ENCODE measurements at places on chromosomes 7 and 10.

- DNase-seq = no peak
Observed at GRCh38 chr7:70612811-70613210, 519.1 kb upstream of the GALNT17 start.

DNA sequence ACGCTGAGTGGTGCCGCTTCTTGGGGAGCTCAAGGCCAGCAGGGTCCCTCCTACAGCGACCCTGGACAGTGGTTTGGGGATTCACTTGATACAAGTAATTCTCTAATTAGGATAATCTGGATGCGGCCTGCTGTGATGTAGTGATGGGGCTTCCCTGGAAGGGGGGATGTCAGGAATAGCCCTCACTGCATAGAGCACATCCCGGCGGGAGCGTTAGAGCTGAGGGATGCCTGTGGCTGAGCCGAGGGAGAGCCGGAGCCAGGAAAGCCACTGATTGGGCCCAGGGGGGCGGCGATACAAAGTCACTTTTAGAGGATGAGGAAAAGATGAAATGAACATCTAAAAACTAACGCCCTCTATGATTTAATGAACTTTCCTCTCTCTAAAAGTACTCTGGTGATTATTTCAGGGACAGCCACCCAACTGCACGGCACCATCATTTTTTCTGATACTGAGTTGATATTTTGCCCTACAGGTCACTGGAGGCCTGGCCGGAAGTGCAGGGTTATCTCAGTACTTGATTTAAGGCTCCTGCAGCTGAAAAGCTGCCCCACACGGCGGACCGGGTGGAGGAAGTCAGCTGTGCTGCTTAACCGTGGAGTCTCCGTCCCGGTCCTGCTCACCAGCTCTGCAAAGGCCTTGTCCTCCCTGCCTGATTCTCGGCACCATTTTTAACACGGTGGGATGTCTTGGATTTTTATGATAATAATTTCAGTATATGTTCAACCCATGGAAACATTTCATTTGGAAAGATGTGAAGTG, 518.8 kb downstream of the DNAJB6 start:
- no peak for DNase-seq

DNA sequence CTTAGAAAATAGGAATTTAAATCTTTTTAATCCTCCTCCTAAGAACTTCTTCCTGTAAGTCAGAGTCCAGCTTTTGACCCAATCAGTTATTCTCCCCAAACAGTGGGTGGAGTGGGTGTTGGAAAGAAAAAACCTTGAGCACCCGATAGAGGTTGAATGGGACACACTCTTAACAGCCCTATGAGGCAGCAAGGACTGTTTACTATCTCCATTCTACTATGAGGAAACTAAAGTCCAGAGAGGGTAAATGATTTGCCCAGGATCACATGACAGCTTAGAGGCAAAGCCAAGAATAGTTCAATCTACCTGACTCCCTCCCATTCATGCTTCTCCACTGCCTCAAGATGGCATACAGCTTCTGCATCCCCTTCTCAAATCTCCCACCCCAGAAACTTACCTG, 57.6 kb upstream of the SLC35B4 start:
- no peak for DNase-seq

GRCh38 chr7:119482209-119482608, 790.8 kb upstream of the KCND2 start:
- DNase-seq = no peak

DNA sequence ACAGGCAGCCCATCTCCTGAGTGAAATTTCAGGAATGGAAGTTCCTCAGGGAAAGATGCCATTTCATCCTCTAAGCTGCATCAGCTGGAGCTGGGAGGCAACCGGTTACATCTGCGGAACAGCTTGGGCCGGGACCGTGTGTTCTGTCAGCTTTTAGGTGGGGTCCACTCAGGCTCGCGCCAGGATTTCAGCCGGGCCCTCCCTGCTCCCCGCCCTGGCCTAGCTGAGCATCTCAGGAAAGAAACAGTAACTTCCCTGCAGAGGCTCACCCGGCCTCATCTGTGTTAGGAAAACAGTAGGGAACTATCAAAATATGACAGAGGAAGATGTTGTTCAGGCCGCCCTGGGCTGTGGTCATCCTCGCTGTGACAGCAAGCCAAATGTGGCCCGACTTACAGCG, 110.4 kb downstream of the TRIL start:
- DNase-seq = no peak

GRCh38 chr10:58758321-58758720, 245.6 kb downstream of the BICC1 start:
- DNase-seq = no peak

DNA sequence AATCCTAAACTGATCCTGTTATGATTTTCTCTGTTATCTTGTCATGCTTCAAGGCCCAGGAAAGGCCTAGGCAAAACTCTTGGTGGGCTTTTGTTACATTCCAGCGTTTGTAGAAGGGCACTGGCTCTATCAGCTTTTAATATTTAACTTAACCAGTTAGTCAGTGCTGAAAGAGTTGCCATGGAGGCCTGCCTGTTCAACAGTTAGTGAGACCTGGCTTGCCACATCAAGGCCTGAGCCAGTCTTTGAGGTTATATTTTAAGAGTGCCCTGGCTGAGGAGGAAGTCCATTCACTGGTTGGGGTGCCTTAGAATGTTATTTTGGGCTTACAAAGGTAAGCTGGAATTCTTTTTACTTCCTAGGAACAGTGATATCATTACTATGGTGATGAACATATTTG, 144.1 kb upstream of the NRG3 start:
- DNase-seq = no peak

- DNase-seq = no peak
Observed at GRCh38 chr7:75732764-75733630, 5.7 kb downstream of the HIP1 start.

GRCh38 chr10:57673446-57673960, 594.2 kb downstream of the IPMK start:
- DNase-seq = no peak

Measured in stimulated activated CD8-positive, alpha-beta memory T cell treated with anti-CD3 and anti-CD28 coated beads, Interleukin-4, amount 100 ng/mL, for 1 hour (primary cell).